Hematopoietic multipotent progenitor cell treated with erythropoietin and hydrocortisone succinate and interleukin-3 and kit ligand, for 15 days (in vitro differentiated cells): ENCODE measurements at places on chromosomes 5 and 9.

GRCh38 chr5:30968971-30969370, 224.5 kb upstream of the CDH6 start:
- DNase-seq = no peak

- DNase-seq = no peak
Observed at GRCh38 chr9:121773286-121773953, 122.0 kb downstream of the DAB2IP start.

DNA sequence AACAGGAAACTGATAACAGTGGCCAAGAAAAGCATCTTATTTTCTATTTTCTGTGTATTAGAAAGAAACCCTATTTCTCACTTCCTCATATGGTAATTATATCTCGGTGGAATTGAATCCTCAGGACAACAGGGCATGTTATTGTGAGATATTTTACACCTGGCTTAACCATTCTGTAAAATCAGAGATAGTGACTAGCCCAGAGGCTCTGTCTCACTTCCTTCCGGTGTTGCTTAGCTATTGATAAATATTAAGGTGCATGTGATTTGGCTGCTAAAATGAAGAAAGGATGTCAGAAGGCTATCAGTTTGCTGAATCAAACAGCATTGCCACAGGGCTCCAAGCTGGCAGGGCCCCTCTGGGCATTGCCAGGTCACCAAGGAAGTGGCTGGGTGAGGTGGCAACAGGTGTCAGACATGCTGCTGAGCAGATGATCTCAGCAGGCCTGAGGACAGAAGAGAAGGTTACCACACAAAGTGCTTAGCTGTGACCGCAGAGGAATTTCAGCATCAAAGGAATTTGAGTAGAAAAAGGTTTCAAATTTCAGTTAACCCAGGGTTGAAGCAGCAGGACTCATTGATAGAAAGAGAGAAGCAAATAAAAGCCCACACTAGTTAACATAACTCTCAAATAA, 330.7 kb downstream of the PDE4D start:
- no peak for DNase-seq

- DNase-seq = no peak
Observed at GRCh38 chr5:107277485-107278125, 393.1 kb downstream of the EFNA5 start.

DNA sequence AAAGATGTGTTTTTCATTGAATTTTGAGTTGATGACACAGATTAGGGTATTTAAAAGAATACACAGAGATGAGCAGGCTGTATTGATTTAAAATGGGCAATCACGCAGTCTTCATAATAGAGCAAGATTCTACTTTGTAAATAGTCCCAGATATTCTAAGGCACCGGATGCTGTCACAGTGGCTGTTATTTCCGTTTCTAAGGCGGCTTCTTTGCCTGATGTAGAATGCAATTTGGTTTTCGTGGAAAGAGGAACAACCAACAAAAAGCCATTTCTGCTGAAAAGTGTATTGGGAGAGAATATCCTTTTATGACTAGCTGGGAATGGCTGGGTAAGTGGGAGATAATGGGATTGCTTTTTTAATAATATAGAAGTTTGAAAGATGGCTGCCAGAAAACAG, 17.5 kb downstream of the PRKACG start:
- no peak for DNase-seq

DNA sequence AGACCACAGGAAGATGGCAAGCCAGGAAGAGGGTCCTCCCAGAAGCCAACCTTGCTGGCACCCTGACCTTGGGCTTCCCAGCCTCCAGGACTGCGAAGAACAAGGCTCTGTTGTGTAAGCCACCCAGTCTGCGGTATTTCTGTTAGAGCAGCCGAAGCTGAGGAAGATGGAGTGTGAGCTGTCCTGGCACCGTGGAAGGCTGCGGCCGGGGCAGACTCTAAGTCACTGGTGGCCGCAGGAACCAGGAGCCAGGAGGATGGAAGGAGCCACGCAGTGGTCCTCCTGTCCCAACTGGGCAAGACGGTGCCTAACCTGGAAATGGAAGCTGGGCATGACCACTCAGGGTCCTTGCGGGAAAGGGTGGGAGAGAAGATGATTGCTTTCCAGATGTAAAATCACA, 89.1 kb downstream of the ZNF354C start:
- DNase-seq = no peak

GRCh38 chr5:54835647-54836046, 149.7 kb downstream of the ESM1 start:
- no peak for DNase-seq

- DNase-seq = no peak
Observed at GRCh38 chr5:63774939-63775338, 187.3 kb downstream of the HTR1A start.

DNA sequence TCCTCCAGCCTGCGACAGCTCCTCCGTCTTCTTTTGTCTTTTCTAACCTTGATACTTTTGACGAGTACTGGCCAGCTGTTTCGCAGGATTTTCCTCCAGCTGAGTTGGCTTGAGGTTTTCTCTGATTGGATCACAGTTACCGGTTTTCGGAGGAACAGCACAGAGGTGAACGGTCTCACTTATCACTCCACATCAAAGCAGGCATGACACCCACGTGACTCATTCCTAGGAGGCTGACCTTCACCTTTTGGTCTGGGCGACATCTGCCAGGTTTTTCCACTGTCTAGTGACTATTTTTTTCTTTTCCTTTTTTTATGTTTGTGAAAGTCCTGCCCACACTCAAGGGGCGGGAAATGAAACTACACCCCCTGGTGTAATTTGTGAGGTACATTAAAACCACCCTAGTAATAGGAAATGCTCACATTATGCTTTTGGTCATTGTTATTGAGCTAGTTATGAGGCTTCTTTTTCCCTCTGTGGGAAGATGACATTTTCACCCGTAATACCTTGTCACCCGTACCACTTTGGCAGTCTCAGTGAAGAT, 319.2 kb downstream of the GADD45G start:
- no peak for DNase-seq

DNA sequence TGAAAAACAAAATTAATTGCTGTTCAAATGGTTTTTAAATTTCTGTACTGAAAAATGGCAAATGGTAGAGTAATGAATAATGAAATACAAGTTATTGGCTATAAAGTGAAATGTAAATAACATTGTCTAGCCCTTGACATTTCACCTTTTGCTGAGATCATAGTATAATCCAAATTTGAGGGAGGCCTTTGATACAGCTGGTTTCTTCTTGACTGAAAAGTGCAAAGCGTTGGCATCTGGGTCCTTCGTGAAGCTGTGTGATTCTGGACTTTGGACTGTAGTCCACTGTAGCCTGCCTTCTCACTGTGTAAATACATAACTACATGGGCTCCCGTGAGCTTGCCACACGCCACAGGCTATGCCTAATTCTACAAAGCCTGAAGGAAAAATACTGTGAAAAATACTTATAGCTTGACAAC, 52.3 kb downstream of the ARHGEF28 start:
- DNase-seq = no peak

- DNase-seq = no peak
Observed at GRCh38 chr9:96048956-96049831, 173.7 kb downstream of the ERCC6L2 start.

DNA sequence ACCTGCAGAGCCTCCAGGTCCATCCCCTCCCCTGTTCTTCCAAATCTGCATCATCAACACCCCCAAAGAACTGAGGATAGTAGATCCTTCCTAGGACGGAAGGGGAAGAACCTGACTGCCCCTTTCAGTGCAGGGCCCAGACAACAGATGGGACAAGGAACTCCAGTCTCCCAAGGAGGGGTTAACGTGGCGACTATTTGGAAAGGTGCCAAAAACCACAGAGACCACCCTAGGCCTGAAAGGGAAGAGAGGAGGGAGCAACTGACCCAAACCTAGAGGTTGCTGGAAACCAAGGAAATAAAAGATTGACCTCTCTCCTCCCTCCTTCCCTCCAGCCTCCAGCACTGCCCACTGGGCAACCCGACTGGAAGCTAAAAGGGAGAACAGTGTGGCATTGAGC, 59.7 kb upstream of the NEURL1B start:
- DNase-seq = no peak

DNA sequence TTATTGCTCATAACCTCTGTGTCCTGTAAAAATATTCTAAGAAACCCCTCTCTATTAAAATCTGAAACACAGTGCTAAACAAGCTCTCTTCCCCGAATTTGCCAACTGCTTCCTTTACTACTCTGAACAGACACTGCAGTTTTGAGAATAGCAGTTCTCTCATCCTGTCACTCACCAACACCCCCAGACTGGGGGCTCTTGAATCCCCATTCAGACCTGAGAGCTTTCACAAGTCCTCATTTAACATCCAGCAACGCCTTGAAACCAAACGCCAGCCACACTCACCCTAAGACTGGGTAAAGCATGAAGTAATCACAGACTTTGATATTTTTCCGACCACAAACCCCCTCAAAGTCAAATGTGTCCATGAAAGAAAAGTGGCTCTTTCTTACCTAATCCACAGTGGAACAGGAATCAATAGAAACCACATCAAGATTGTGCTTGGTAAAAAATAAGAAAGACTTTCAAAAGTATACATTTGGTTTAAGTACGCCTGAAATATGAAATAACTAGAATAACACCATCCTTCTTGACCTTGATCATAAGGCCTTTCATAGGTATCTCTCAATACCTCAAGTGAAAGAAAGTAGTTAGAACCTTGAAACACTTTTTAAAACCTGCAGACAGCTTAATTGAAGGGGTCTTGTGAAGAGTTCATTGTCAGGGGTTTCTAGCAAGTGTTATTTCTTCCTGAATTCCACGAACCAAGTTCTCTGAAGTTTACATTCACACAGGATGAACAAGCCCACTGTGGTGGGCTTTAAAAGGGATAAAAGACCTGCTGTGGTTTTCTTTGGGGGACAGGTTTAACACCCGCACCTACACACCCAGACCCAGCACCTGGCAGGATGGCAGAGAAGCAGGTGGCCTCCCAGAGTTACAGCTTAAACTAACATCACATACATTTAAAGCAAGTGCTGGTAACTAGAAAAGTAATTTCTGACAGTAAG, 412.6 kb downstream of the MLLT3 start:
- DNase-seq = no peak

DNA sequence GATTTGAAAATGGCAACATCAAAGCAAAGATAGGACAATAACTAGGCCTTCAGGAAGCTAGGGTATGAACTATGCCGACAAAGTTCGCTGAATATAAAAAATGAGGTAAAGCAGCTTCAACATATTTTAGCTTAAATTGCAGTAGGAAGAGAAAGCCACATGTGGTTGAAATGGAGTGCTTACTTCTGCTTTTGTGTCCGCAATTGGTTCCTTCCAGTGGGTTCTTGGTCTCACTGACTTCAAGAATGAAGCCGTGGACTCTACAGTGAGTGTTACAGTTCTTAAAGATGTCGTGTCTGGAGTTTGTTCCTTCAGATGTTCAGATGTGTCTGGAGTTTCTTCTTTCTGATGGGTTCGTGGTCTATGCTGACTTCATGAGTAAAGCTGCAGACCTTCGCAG, 95.2 kb downstream of the APTX start:
- DNase-seq = no peak

- no peak for DNase-seq
Observed at GRCh38 chr5:174046558-174046957, 1.1 kb downstream of the NSG2 start.

- DNase-seq = no peak
Observed at GRCh38 chr9:89080193-89080592, 88.9 kb downstream of the S1PR3 start.

DNA sequence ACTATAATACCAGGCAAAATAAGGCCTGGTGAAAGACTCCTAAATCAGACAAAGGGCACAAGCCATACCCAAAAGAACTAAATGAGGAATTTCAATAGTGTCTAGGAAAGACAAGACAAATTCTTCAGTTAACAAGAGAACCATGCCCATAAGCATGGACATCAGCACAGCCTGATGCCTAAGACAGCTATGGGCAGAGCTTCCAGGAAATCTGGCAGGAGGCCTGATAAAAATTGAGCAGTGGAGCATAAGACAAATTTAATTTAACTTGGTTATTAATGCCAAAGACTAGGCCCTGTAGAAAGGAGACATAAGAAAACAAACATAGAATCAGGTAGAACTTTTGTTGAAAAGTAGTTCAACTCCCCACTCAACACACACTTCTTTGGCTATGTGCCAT, 17.3 kb downstream of the KLHL3 start:
- DNase-seq = no peak

DNA sequence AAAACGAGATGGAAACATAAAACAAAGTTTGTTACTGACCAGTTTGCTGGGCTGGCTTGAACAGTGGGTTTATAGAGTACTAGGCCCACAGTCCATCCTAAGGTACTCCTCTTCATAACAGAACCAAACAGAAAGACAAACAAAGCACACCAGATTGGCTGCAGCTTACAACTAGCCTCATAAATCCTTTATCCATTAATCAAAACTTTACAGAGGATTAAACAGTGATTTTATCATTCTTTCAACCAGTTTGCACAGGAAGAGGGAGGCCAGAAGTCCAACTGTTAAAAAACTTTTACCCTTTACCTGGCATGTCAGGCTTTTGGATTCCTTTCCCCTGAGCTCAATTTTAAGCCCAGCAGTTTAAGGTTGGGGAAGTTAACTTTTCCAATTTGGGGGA, 1467.6 kb downstream of the MAT2B start:
- no peak for DNase-seq

- peak; percentile 85 for DNase-seq
Observed at GRCh38 chr5:154072414-154073171, 33.8 kb downstream of the MFAP3 start.

DNA sequence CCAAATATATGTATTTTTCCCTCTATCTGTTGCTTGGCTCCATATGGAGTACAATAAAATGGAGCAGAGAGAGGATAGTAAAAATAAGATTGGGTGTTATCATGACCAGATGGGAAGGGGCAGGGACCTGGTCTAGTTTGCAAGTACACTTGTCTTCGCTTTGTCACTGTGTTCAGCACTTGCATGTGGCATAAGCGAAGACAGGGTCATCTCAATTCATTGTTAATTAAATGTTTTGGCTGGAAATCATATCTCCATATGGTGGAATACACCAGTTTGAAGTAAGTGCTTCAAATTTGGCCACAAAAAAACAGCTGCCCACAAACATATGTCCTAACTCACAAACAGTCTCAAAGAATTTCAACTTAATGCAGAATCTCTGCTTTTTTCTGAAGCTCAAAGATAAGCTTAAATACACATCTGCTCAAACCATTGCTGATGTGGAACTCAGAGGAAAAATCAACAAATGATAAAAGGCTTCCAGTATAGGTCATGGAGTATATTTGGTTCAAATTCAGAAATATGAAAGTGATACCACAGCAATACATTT, 865.4 kb downstream of the TLE4 start:
- no peak for DNase-seq

GRCh38 chr9:129322641-129323375, 144.7 kb upstream of the IER5L start:
- no peak for DNase-seq

- no peak for DNase-seq
Observed at GRCh38 chr9:98818764-98819163, 11.3 kb downstream of the GALNT12 start.

- no peak for DNase-seq
Observed at GRCh38 chr5:34603378-34603777, 52.8 kb upstream of the RAI14 start.

GRCh38 chr5:123599171-123599570, 87.2 kb downstream of the CSNK1G3 start:
- no peak for DNase-seq

DNA sequence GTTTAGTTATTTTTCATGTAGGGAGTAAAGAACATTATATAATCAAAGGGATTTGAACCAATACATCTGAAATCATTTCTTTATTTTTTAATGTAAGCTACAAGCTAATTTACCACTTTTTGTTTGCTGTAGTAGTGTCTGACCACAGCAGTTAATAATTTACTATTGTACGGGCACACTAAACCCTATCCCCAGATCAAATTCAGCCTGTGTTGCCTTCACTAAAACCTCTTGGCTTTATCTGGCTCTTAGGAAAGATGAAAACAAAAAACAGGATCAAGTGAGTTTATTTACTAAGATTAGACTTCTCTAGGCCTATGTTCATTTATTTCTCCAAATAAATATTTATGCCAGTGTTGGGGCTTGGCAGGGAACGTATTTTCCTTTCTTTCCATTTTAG, 384.1 kb downstream of the EBF1 start:
- no peak for DNase-seq
